ENCODE measurements at places on chromosomes 7 and 10.

- no peak for DNase-seq
These were observed 32.7 kb upstream of the NRCAM start for GRCh38 chr7:108488768-108489538.

GRCh38 chr10:79203833-79204232 lies 135.1 kb downstream of the ZMIZ1 start:
- no peak for DNase-seq

GRCh38 chr7:148050492-148051158 lies 539.9 kb upstream of the C7orf33 start:
- no peak for DNase-seq

DNA sequence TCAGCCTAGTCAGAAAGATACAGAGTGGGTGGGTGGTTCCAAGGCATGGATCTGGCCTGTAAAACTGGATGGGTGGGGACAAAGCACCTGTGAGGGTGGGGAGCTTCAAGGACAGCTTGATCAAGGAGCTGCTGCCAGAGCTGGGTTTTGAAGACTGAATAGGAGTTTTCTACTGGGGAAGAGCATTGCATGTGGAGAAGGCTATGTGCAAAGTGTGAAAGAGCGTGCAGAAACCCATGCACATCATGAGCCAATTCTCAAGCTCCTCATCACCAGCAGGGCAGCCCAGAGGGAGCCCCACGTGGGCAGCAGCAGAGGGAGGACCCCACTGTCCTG lies 58.6 kb downstream of the PDGFA start:
- DNase-seq = no peak

DNA sequence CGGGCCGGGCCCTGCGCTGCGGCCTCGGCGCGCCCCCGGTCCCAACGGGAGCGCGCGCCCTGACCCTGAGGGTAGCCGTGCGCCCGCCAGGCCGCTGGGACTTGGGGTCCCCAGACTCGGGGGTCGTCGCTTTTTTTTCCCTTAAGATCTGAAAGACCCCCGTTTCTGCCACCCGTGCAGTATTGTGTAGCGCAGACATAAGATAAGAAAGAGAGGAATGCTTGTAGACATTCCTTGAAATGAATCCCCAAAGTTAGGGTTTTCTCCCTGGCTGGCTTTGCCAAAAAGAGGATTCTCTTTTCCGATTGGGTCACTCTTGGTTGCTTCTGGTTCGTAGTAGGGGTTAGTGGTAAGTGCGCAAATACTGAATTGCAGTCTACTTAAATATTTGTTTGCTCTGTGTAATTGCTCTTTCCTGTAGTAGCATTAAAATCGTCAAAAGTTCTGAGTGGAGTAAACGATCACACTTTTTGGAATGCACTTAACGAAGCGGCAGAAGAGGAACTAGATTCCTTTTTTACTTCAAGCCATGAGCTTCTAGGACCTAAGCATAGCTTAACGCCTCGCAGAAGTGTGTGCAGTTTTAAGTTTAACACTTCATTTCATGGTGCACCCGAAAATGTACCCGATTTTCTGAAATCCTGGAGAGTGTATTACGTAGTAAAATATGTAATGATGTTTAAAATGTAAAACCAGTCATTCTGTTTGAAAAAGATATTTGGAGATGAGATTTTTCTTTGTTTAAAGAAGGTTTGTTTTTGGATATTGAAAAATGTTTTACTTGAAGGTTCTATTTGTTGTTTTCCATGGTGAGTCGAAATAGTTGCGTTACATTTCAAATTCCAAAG lies 1.3 kb downstream of the CUL1 start:
- no peak for DNase-seq

GRCh38 chr7:140635816-140636215 lies 4.8 kb downstream of the DENND2A start:
- DNase-seq = no peak

- no peak for DNase-seq
These were observed 107.1 kb downstream of the DLG5 start for GRCh38 chr10:77819210-77820112.
